T-cell (primary cell): ENCODE measurements at places on chromosomes 13 and 19.

- DNase-seq, result no peak
Measured at GRCh38 chr19:51002542-51003311, 1.3 kb upstream of the KLK8 start.

- DNase-seq, result no peak
Measured at GRCh38 chr13:20332361-20333096, 100.4 kb upstream of the GJB6 start.

GRCh38 chr19:38486731-38487336 is 53.3 kb downstream of the RYR1 start:
- no peak for DNase-seq

- DNase-seq, result no peak
Measured at GRCh38 chr19:23378948-23379347, 16.3 kb downstream of the ZNF91 start.

GRCh38 chr19:53365899-53366493 is 491 bp downstream of the ZNF525 start:
- DNase-seq, result no peak

GRCh38 chr19:32483574-32483973 is 78.0 kb downstream of the DPY19L3 start:
- no peak for DNase-seq

- DNase-seq, result no peak
Measured at GRCh38 chr13:34933786-34934185, 8.3 kb upstream of the NBEA start.

DNA sequence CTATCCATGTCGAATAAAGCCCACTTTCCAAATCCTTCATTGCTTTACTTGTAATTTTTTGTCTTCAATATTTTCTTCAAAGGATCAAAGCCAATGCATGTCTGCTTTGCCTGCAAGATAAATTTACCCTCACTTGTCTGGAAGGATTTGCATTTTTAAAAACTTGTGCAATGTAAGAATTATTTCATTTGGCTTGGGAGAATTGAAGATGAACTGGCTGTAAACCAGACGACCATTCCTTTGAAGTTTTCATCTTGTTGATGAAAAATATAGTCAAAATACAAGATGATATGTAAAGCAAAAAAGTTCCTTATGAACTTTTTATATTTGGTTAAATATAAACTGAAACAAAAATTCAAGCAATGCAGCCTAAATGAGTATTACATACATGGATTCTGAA is 225.0 kb downstream of the SLITRK1 start:
- DNase-seq, result no peak

DNA sequence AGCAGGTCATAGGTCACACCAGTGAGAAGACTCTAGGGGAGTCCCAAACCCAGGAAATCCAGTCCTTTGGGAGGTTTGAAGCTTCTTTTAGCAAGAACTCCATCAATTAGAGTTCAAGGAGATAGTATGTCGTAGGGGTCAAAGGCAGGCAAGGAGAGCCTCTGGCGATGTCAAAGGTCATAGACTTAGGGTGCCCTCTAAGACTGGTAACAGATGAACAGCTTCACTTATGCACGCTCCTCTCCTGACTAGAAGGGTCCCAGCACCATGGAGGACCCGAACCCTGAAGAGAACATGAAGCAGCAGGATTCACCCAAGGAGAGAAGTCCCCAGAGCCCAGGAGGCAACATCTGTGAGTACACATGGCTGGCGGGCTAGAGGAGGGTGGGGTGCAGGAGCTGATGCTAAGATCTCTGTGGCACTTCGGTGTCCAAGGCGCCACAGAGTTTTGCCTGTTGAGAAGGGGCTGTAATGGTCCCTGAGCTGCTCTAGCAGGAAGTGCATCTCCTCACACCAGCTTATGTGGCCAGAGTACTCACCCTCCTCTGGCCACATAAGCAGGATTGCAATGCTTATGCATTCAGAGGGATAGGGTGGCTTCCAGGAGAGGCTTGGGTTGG is 557 bp downstream of the ZNF576 start:
- no peak for DNase-seq

DNA sequence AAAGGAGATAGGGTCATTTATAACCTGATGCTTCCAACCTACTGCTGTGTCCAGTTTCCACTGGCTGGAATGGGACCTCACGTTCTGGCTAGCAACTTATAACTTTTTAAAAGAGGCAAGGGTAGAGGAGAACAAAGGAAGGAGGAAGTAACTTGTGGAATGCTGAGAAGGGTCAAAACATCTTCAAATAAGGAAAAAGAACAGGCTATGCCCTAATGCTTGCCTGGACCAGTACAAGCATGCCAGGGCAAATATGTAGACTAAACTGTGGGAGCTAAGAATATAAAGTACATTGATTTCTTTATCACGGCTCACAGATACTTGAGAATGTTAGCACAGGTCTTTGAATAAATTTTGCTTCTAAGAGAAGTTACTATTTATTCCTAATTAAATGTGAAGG is 1.5 kb upstream of the ZNF561 start:
- no peak for DNase-seq

DNA sequence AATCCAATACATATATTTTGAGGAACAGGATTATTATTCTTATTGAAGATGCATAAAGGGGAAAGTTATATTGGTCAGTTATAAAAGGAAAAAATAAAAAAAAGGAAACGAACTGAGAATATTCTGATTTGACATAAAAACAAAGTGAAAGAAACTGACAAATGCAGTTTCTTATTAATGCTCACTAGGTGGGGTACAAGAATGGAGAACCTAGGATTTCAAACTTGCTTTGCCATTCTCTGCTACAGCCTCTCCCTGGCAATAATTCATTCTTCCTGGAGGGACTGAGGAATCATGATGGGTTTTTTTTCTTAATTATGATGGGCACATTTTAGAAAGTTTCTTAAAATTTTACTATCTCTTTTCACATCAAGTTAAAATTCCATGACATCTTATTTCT is 154.9 kb downstream of the PCDH9 start:
- no peak for DNase-seq

DNA sequence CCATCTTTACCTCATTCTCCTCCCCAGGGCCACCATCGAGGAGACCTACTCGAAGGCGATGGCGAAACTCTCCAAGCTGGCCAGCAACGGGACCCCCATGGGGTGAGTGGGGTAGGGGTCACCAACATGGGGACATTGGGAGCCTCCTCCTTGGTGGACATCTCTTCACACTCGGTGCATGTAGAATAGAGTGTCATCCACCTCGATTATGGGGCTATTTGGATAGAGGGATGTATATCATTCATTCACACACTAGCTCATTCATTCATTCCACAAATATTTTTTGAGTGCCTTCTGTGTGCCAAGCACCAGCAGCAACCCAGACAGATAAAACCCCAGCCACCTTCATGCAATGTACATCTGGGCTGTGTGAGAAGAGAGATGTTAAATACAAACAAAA is 13.1 kb downstream of the FCHO1 start:
- DNase-seq, result no peak

DNA sequence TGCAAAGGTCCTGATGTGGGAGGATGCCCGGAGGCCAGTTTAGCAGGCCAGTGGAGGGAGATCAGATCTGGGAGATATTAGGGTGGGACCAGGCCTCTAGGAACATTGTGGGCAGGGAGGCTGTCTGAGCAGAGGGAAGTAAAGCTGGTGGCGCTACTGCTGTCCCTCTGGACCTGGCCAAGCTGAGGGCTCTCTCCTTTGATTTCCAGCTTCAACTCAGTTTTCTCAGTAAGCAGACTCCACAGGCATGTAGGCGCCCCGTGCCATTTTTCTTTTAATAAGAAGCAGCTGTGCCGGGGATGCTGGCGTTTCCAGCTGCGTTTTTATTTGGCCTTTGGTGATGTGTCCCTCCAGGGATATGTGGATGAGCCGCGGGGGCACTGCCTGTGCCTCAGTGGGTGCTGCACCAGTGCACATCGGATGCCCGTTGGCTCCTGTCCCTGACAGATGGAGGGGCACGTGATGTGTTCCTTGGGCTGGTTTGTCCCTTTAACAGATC is 6.7 kb downstream of the DNM2 start:
- DNase-seq, result no peak

DNA sequence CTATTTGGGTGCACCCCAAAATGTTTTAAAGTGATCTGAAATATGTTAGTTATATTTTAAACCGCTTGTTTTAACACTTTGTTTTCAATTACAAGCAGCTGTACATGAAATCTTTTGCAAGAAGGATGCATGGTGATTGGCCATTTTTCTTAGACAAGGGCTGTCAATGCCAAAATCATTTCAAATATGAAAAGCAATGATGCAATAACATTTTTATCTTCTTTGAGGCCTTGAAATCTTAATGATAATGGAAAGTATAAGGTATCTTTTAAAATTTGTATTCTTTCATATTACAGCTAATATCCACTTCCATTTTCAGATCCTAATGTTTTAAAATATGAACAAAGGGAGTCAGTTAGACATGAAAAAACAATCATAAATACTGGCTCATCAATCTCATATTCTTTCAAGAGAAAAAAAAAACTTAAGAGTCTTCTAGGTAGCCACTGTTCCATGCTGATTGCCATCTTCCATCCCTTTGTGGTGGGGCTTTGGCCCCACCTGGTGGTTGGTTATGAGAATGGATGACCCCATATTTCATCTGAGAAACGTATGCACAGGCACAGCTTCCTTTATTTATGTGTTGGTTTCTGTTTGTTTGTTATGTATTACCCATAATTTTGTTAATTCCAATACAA is 330.3 kb upstream of the MIR17HG start:
- no peak for DNase-seq

DNA sequence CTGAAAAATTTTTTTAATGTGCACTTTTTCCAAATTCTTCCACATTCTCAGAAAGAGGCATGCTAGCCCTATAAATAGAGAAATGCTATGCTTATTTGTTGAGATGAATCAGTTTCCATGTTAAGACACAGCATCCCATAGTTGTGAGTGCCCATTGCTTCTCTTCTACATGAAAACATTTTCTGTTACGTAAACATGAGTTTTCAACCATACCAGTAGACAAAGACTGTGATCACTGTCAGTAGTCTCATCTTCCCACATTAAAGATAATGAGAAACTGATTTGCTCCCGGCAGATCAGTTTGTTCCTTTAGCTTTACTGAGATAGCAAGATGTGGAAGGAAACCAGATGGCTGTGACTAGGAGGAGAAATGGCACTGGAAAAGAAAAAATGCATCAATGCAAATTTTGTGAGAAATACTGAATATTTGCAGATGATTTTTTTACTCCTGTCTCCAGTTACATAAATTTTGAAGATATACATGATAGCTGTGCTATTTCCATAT is 45.8 kb upstream of the UFM1 start:
- no peak for DNase-seq

DNA sequence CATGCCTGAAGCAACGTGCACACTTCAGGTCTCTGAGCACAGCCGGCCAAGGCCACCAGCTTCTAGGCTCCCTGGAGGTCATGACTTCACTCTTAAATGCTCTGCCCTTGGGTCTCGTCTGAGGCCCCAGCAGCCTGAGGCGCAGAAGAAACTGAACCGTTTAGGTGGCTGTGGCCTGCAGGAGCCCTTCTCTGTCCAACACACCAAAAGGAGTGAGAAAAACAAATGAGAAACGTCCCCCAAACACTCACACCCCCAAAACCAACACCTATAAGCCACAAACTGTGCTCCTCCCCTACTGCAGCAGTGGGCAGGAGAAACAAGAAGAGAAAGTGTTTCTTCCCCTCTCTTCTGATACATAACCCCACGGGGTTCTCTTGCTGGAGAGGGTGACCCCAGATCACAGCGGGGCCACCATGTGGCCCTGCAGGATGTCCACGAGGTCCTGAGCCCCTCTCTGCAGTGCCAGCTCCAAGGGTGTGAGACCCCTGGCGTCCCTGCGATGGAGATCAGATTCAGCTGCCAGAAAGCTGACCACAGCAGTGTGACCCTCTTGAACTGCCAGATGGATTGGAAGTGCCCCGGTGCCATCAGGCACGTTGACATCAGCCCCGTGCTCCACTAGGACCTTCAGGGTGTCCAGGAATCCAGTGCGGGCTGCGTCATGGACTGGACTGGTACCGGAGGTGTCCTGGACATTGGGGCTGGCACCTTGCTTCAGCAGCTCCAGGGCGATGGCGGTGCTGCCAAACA is 1.0 kb upstream of the KRI1 start:
- DNase-seq, result peak; percentile 56

DNA sequence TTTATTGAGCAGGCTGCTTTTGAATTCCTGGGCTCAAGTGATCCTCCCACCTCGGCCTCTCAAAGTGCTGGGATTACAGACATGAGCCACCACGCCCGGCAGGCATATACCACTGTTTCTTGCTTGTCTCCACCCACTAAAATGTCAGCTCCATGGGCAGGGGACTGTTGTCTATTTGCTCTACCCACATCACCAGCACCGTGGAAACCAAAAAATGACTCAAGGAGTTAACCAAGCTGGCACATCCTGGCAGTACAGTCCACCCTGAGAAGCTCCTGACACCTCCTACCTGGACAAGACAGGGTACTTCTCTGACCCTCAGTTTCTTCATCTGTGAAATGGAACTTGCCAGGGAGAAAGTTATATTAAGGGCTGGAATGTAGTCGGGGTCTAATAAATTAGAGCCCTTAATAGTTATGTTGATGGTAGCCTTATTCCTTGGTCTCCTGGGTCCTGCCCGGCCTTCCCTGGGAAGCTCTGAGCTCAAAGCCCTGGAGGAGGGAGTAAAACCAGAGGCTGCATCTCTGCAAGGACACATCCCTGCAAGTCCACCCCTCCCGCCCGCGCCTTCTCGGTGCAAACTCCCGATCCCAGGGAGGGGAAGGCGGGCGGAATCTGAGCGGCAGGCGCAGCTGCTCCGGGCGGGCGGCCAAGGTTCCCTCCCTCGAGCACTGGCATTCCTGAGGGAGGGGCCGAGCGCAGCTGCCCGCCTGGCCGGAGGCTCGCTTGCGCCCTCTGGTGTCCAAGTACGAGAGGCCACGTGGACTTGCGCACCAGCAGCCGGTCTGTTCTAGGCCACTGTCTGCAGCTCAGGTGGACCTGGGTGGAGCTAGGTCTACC is 14.1 kb downstream of the RDH8 start:
- peak; percentile 42 for DNase-seq

- DNase-seq, result no peak
Measured at GRCh38 chr19:38834590-38834989, 3.0 kb upstream of the ECH1 start.

GRCh38 chr19:18377026-18377425 is 8.9 kb upstream of the GDF15 start:
- no peak for DNase-seq
